Mucosa of descending colon (tissue), 3 donors: ENCODE measurements at places on chromosomes 6 and 20. TPM values are rescaled to one million over a fixed set of nuclear protein-coding genes. Genes with fewer than 3 reads are reported as not detected.

Gene PI16
- total RNA-seq: 0.46 TPM

Gene HSPA12B
- total RNA-seq: 3.4 TPM

Gene NHLRC1
- total RNA-seq: 3.6 TPM

Gene PEX3
- total RNA-seq: 10.0 TPM

Gene SCGN
- total RNA-seq: 7.4 TPM

DNA sequence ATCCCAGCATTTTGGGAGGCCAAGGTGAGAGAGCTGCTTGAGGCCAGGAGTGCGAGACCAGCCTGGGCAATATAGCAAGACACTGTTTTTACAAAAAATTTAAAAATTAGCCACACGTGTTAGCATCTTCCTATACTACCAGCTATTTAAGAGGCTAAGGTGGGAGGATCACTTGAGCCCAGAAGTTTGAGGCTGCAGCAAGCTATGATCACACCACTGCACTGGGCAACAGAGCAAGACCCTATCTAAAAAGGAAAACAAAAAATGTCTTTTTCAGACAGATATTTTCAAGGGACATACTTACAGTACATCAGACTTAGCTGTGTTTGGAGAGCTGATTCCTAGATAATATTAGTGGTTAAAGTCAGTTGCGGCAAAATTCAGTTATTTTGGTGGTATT lies 72.9 kb upstream of the XRN2 start:
- no peak for DNase-seq

- DNase-seq: no peak
Measured at GRCh38 chr6:169883316-169883715, 131.9 kb downstream of the ERMARD start.

GRCh38 chr6:35197196-35197595 lies 16.6 kb upstream of the SCUBE3 start:
- DNase-seq: no peak

- no peak for DNase-seq
Measured at GRCh38 chr6:12356983-12357972, 67.1 kb downstream of the EDN1 start.

- peak; percentile 91 for DNase-seq
Measured at GRCh38 chr20:62382306-62383198, 4.4 kb upstream of the RPS21 start.

DNA sequence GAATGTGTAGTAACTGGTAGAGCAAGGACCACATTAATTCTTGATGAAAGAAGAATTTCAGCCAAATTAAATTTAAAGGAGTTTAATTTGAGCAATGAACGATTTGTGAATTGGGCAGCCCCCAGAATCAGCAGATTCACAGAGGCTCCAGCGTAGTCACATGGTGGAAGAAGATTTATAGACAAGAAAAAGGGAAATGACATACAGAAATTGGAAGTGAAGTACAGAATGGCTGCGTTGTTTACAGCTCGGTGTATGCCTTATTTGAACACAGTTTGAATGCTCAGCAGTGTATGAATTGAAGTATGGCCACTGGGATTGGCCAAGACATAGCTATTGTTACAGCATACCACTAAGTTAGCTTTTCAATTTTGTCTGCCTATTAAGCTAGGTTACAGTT lies 173.6 kb upstream of the ARG1 start:
- DNase-seq: no peak

GRCh38 chr6:111087106-111087835 lies at the start of gene SLC16A10:
Gene SLC16A10, plus strand, starts transcription at chr6:111087503. Its CDS starts 250 bp downstream, at chr6:111087753.
- peak; percentile 77 for DNase-seq

DNA sequence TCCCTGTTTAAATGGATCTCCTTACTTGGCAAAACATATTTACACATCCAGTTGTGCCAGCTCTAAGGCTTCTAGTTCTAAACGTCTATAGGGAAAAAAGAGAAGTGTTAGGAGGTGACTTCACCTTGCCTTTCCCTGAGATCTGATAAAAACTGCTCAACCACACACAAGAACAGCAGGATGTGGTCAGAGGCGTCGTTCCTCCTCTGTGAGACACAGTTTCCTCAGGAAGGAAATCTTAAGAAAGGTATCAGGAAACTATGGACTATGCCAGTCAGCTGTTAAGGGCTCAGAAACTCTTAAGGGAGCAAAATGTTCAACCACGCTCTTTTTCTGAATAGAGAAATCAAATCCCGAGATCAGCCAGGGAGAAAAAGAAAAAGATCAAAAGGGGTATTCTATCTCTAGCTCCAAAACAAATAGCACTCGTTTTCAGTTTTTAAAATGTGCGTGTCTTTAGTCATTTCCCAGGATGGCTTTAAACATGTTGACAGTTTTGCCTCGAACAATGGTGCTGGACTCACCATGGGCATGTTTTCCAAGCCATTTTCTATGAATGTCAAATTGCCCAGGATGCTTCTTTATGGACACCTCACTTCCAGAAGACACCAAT lies 154.5 kb downstream of the HACE1 start:
- DNase-seq: no peak
